AG04450 (cell line): ENCODE measurements at places on chromosomes 1 and 21.
A peak's percentile ranks its signal among the peaks of the same experiment; 100 is the strongest.

DNA sequence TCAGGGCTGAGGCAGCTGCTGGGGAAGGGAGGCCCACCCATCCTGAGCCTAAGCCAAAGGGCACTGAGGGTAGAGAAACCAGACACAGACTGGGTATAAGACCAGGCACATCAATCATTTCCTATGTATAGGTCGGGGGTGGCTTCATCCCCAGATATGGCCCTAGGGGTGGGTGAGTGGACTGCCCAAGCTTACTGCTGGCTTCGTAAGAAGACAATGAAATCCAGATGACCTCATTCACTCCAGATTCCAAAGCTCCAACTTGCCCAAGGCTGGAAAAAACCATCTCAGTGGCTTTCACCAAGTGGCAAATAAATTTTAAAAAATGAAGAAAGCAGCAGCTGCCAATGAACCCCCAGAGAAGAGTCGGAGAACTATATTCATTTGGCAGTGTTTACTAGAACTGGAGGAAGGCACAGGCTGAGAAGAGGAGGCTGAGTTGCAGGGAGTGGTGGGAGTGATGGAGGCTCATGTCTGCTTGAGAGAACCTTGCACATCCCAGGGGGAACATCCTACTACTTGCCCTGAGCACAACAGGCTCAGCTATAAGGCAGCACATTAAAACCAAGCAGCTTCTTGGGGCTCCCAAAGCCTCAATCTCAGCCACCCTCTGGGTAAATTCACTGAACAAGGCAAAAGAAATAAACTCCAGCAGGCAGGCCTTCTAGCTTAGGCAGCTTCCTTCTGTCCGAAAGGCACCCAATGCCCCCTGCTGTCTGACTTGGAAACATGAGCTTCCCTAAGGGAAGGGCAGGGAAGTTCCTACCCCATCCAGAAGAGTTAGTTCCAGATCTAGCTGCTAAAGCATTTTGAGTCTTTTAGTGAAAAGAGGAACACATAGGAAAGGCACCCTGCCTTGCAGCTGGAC is 14.1 kb downstream of the PEA15 start:
- peak; percentile 55 for DNase-seq

- DNase-seq, result no peak
These were observed 308.4 kb downstream of the AJAP1 start for GRCh38 chr1:4962836-4963235.

DNA sequence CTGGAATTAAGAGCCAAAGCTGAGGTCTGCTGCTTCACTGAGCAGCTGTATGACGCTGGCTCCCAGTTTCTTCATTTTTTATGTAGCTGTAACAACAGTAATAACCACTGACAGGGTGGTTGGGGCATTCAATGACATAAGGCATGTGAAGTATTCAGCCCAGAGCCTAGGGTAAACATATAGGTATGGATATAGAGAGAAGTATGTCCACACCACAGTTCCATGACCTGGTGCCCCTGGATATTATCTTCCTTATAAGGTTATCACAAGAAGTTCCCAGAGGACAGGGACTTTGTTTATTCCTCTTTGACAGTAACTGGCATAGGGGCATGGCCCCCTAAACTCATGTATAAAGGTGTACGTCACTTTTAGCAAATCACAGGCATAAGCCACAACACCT is 14.7 kb downstream of the RAB42 start:
- DNase-seq, result no peak

DNA sequence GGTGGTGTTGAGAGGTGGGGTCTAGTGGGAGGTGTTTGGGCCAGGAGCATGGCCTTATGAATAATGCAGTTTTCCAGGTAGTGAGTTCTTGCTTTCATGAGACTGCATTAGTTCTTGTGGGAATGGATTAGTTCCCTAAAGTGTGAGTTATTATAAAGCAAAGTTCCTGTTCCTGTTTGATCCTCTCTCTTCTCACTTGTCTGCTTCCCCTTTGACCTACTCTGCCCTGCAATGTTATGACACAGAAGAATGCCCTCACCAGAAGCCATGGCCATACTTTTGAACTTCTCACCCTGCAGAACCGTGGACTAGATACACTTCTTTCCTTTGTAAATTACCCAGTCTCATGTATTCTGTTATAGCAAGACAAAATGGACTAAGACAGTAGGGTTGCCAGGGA is 53.6 kb downstream of the MAP3K7CL start:
- no peak for DNase-seq
